ENCODE measurements at places on chromosomes 16 and 17.

- no peaks in the 10 kb centered on the region for H3K27me3 ChIP-seq
- no peaks in the 10 kb centered on the region for H3K36me3 ChIP-seq
- H3K27ac ChIP-seq, result no peak overlapping the region
- no peaks in the 10 kb centered on the region for H3K4me1 ChIP-seq
- H3K4me3 ChIP-seq, result no peak overlapping the region
- DNase-seq, result no peak
Measured at GRCh38 chr17:8975091-8975725, 9.7 kb upstream of the PIK3R5 start.

- H3K27me3 ChIP-seq, result no peaks in the 10 kb centered on the region
- peaks cover 42% of the 10 kb centered on the region for H3K4me1 ChIP-seq
- H3K36me3 ChIP-seq, result 0 out of 2 replicates have a peak, but pooled peaks cover 5% of the 10 kb centered on the region
- peak overlapping the region; percentile 92 for H3K27ac ChIP-seq
- peak; percentile 90 for DNase-seq
- peak overlapping the region; percentile 47 for H3K4me3 ChIP-seq
Measured at GRCh38 chr17:57284984-57285646, 28.8 kb downstream of the MSI2 start.

GRCh38 chr16:56143666-56144065, 47.6 kb upstream of the GNAO1 start:
- H3K4me1 ChIP-seq, result no peaks in the 10 kb centered on the region
- H3K27ac ChIP-seq, result no peak overlapping the region
- DNase-seq, result no peak
- H3K27me3 ChIP-seq, result no peaks in the 10 kb centered on the region
- no peak overlapping the region for H3K4me3 ChIP-seq

GRCh38 chr17:17352836-17353624, 49.9 kb downstream of the NT5M start:
- no peak overlapping the region for H3K4me3 ChIP-seq
- DNase-seq, result no peak
- H3K27ac ChIP-seq, result no peak overlapping the region
- H3K27me3 ChIP-seq, result no peaks in the 10 kb centered on the region

GRCh38 chr17:49604314-49604869, 28.7 kb downstream of the NXPH3 start:
- no peaks in the 10 kb centered on the region for H3K4me1 ChIP-seq
- no peak overlapping the region for H3K4me3 ChIP-seq
- H3K36me3 ChIP-seq, result 0 out of 2 replicates have a peak, but pooled peaks cover 7% of the 10 kb centered on the region

DNA sequence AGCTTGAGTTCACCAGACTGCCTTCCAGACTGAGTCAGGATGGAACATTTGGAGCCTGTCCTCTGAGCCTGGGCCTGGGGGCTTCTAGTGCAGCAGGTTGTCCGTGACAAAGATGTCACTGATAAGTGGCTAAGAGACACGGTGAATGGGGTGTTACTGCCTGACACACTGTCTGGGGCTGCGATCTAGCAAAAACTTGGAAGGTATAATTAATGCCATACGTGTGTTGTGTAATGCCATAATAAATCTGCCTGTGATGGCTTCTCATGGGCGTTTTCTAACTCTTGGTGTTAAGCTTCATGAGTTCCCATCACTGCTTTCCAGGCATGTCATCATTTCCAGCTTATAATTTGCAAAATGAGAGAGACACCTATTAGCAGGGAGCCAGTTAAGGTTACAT, 215.4 kb downstream of the UTP18 start:
- no peaks in the 10 kb centered on the region for H3K27me3 ChIP-seq
- no peak overlapping the region for H3K27ac ChIP-seq
- DNase-seq, result no peak
- H3K36me3 ChIP-seq, result no peaks in the 10 kb centered on the region

DNA sequence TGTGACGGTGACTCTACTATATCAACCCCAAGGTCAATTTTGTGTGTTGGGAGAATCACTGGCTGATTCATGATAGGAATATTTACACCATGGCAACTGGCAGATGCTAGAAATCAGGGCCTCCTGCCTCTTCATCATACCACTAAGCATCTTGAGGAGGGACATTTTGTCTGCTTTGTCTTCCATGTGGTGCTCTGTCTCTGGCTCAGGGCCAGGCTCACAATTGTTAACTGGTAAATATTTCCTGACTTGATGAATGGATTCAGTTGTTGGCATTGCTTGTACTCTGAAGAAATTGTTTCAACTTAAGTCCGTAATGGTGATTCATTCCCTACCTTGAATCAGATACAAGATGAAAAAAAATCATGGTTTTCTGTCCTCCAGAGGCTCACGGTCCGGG, 292.7 kb downstream of the HAPSTR1 start:
- H3K36me3 ChIP-seq, result no peaks in the 10 kb centered on the region
- no peaks in the 10 kb centered on the region for H3K4me1 ChIP-seq
- no peak overlapping the region for H3K27ac ChIP-seq
- no peak for DNase-seq

GRCh38 chr17:36611345-36612072, 10.1 kb downstream of the MRM1 start:
- no peak overlapping the region for H3K27ac ChIP-seq
- no peaks in the 10 kb centered on the region for H3K27me3 ChIP-seq
- H3K36me3 ChIP-seq, result no peaks in the 10 kb centered on the region
- H3K4me3 ChIP-seq, result no peak overlapping the region

DNA sequence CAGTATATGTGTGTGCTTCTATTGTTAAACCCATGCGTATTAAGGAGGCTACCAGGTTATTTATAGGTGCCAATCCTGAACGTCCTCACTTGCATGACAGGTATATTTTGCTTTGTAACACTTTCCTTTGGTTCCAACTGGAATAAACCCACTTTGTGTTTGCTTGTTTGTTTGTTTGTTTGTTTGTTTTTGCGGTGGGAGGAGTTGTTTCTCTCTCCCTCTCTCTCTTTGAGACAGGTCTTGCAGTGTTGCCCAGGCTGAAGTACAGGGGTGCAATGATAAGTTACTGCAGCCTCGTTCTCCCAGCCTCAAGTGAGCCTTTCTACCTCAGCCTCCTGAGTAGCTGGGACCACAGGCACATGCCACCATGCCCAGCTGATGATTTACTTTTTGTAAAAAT, 28.7 kb downstream of the NACA2 start:
- DNase-seq, result no peak
- no peak overlapping the region for H3K27ac ChIP-seq
- H3K4me1 ChIP-seq, result no peaks in the 10 kb centered on the region
- no peaks in the 10 kb centered on the region for H3K36me3 ChIP-seq
- H3K27me3 ChIP-seq, result no peaks in the 10 kb centered on the region

- no peaks in the 10 kb centered on the region for H3K27me3 ChIP-seq
- H3K4me3 ChIP-seq, result no peak overlapping the region
Measured at GRCh38 chr17:14398766-14399165, 97.9 kb downstream of the HS3ST3B1 start.

- DNase-seq, result peak; percentile 34
- H3K4me1 ChIP-seq, result no peaks in the 10 kb centered on the region
- no peaks in the 10 kb centered on the region for H3K27me3 ChIP-seq
- H3K4me3 ChIP-seq, result no peak overlapping the region
- no peak overlapping the region for H3K27ac ChIP-seq
Measured at GRCh38 chr16:15777533-15778203, 79.2 kb downstream of the MYH11 start.

- H3K27me3 ChIP-seq, result no peaks in the 10 kb centered on the region
- no peak overlapping the region for H3K27ac ChIP-seq
- DNase-seq, result no peak
- no peaks in the 10 kb centered on the region for H3K36me3 ChIP-seq
- peaks cover 18% of the 10 kb centered on the region for H3K4me1 ChIP-seq
- no peak overlapping the region for H3K4me3 ChIP-seq
Measured at GRCh38 chr17:56773124-56773523, 60.6 kb downstream of the C17orf67 start.

- no peak for DNase-seq
- no peaks in the 10 kb centered on the region for H3K27me3 ChIP-seq
- no peak overlapping the region for H3K27ac ChIP-seq
- no peaks in the 10 kb centered on the region for H3K36me3 ChIP-seq
- H3K4me1 ChIP-seq, result no peaks in the 10 kb centered on the region
Measured at GRCh38 chr16:81936209-81937000, 74.9 kb downstream of the SDR42E1 start.

GRCh38 chr17:40532520-40533253, 31.3 kb upstream of the TNS4 start:
- H3K4me3 ChIP-seq, result no peak overlapping the region
- H3K27ac ChIP-seq, result no peak overlapping the region
- no peaks in the 10 kb centered on the region for H3K36me3 ChIP-seq
- no peaks in the 10 kb centered on the region for H3K4me1 ChIP-seq
- no peak for DNase-seq
- peaks cover 21% of the 10 kb centered on the region for H3K27me3 ChIP-seq

- DNase-seq, result no peak
- H3K4me3 ChIP-seq, result no peak overlapping the region
- no peaks in the 10 kb centered on the region for H3K27me3 ChIP-seq
- H3K27ac ChIP-seq, result no peak overlapping the region
Measured at GRCh38 chr16:2443555-2443954, 14.3 kb downstream of the CCNF start.

DNA sequence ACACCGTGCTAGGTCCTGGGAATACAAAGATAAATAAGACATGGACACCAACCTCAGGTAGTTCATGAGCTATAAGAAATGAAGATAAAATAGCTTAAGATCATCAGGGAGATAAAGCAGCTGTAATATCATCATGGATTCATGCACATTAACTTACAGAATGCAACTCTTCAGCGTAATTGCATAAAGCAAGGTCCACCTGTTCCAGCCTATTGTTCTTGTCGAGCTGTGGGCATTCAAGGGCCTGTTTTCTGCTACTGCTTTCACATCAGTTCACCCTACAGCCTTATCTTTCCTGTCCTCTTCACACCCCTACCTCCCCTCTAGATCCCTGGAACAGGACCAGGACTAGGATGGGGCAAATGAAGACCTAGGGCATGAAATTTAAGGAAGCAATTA, 133.9 kb downstream of the SPACA3 start:
- H3K36me3 ChIP-seq, result no peaks in the 10 kb centered on the region
- no peaks in the 10 kb centered on the region for H3K4me1 ChIP-seq
- peaks cover 10% of the 10 kb centered on the region for H3K27me3 ChIP-seq
- no peak overlapping the region for H3K27ac ChIP-seq
- no peak overlapping the region for H3K4me3 ChIP-seq

- H3K36me3 ChIP-seq, result no peaks in the 10 kb centered on the region
- no peaks in the 10 kb centered on the region for H3K4me1 ChIP-seq
- peak; percentile 72 for DNase-seq
- H3K4me3 ChIP-seq, result peak overlapping the region; percentile 84
Measured at GRCh38 chr17:32341141-32341856, 674 bp downstream of the C17orf75 start.

- no peaks in the 10 kb centered on the region for H3K4me1 ChIP-seq
- no peak overlapping the region for H3K4me3 ChIP-seq
- no peak overlapping the region for H3K27ac ChIP-seq
- H3K27me3 ChIP-seq, result no peaks in the 10 kb centered on the region
Measured at GRCh38 chr16:79612207-79612606, 11.7 kb upstream of the MAF start.

GRCh38 chr17:54177606-54178308, 355.0 kb downstream of the KIF2B start:
- no peak overlapping the region for H3K27ac ChIP-seq
- no peaks in the 10 kb centered on the region for H3K36me3 ChIP-seq
- H3K4me3 ChIP-seq, result no peak overlapping the region

DNA sequence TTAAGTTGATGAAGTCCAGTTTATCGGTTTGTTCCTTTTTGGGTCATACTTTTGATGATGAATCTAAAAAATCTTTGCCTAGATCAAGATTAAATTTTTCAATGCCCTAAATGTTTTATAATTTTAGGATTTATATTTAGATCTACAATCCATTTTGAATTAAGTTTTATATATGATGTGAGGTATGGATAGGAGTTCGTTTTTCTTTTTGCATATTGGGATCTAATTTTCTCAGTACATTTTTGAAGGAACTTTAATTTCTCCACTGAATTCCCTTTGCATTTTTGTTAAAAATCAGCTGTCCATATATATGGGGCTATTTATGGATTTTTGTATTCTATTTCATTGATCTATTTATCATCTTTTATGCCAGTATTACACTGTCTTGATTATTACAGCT, 125.5 kb upstream of the HS3ST2 start:
- H3K27ac ChIP-seq, result no peak overlapping the region
- H3K4me3 ChIP-seq, result no peak overlapping the region
- 0 out of 2 replicates have a peak, but pooled peaks cover 4% of the 10 kb centered on the region for H3K4me1 ChIP-seq
- no peak for DNase-seq
- H3K36me3 ChIP-seq, result no peaks in the 10 kb centered on the region

DNA sequence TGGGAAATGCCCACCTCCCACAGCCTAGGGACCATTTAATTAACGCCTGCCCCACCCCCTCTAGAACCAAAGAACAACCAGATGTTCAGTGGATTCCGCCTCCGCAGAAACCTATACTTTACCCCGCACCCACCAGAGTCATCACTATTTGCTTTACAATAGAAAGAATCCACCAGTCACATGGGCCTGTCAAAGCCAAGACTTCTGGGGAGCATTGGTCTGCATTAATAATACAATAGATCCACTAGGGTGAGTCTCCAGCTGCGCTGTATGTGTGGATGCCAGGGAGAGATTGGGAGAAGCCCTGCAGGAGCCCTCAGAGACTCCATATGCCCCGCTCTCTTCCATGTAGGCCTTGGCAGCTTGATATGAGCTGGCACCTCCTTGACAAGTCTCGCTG, 31.3 kb downstream of the CLEC19A start:
- H3K4me3 ChIP-seq, result no peak overlapping the region
- H3K36me3 ChIP-seq, result no peaks in the 10 kb centered on the region
- no peak overlapping the region for H3K27ac ChIP-seq

DNA sequence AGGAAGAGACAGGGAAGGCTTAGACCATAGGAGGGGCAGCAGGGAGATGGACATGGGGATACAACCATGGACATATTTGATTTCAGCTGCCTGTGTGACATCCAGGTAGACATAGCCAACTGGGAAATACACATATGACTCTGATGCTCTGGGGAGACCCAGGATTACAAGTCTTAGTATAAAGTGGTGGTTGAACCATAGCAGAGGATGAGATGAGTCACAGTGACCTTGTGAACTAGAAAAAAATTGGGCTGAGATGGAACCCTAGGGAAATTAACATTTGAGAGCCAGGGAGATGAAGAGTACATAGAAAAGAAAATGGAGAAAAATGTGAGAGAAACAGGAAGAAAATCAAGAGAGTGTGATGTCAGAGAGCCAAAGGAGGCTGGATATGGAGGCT, 10.2 kb downstream of the MARCHF10 start:
- no peaks in the 10 kb centered on the region for H3K36me3 ChIP-seq
- H3K4me3 ChIP-seq, result no peak overlapping the region
- H3K27ac ChIP-seq, result no peak overlapping the region
- no peaks in the 10 kb centered on the region for H3K4me1 ChIP-seq
- no peaks in the 10 kb centered on the region for H3K27me3 ChIP-seq
- DNase-seq, result no peak

DNA sequence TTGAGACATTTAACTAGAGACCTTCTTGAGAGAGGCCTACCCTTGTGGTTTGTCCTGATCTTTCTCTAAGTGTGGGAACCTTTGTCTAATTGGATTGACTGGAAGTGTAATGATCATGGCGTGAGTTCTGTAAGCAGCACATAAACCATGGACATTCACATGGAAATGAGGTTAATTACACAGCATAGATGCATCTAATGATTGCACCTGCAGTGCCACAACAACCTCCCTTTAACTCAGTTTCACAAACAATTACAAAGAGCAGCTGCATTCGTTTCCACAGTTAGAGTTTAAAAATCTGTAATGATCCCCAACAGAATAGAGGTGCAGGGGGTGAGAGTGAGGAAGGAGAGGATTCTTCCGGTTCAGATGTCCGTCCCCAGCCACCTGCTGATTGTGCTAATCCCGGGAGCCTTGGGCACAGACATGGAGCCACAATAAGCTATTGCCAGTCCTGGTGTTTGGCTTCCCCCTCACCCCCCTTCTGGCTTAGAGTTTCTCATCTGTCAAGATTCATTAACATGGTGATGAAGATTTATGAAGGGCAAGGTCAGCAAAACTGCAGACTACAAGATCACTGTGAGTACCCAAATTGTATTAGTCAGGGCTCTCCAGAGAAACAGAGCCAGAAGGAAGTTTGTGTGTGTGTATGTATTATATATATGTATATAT, 659.2 kb upstream of the SOX9 start:
- H3K4me1 ChIP-seq, result no peaks in the 10 kb centered on the region
- no peak overlapping the region for H3K4me3 ChIP-seq
- DNase-seq, result no peak
- no peaks in the 10 kb centered on the region for H3K36me3 ChIP-seq

All from MM.1S (cell line).